Urinary bladder (tissue), 4 donors: ENCODE measurements at places on chromosomes 7 and 10.

- no peak for DNase-seq
Measured at GRCh38 chr10:31133792-31134310, 102.2 kb upstream of the ZNF438 start.

- no peak for DNase-seq
Measured at GRCh38 chr7:125830743-125831142, 901.1 kb upstream of the POT1 start.

GRCh38 chr7:37494926-37495325 is 46.3 kb upstream of the ELMO1 start:
- no peak for DNase-seq

DNA sequence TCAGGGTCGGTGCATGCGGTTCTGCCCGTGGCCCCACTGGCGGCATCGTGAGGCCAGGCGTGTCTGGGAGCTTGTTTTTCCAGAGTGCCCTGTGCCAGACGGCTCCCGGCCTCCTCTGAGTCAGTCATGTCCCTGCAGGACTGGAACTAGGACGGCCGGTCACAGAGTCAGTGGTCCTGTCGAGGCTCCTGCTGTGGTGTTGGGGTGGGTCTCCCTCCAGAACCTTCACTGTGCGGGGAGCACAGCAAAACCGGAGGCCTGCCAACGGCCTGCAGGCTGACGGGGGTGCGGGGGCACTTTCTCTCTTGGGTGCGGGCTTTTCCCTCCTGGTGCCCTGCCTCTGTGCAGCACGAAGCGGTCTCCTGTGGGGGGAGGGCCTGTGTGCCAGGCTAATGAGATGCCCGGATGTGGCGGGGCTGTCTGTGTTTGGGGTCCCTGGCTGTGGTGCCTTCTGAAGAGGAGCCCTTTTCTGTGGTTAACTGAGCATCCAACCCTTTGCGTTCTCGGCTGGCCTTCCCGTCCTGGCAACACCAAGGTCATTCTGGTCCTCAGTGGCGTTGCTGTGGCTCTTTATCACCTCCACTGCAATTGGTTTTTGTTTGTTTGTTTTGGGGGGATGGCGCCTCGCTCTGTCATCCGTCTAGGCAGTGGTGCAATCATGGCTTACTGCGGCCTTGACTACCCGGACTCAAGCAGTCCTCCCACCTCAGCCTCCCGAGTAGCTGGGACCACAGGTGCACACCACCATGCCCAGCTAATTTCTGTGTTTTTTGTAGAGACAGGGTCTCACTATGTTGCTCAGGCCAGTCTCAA is 8.0 kb downstream of the GET4 start:
- DNase-seq = no peak

- DNase-seq = no peak
Measured at GRCh38 chr10:131311402-131311660, 190 bp downstream of the TCERG1L start.

GRCh38 chr10:64036321-64036930 is 515.2 kb downstream of the REEP3 start:
- DNase-seq = no peak

DNA sequence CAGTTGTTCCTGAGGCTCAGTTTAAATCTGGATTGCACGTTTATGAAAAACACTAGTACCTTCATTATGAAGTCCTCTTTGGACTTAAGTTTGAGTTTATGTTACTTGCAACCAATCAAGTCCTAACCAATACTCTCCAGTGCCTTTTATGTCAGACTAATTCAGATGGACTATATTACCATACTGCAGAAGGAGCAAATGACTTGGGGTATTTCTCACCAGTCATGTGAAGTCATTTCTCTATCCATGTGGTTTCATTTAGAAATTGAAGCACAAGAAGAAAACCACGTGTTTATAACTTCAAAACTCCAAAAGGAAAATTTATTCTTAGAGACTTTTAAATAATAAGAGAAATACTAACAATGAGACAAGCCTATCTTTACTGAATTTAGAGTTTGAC is 201.6 kb downstream of the MBL2 start:
- DNase-seq = no peak

GRCh38 chr7:151940048-151940811 is 16.0 kb upstream of the GALNTL5 start:
- no peak for DNase-seq

DNA sequence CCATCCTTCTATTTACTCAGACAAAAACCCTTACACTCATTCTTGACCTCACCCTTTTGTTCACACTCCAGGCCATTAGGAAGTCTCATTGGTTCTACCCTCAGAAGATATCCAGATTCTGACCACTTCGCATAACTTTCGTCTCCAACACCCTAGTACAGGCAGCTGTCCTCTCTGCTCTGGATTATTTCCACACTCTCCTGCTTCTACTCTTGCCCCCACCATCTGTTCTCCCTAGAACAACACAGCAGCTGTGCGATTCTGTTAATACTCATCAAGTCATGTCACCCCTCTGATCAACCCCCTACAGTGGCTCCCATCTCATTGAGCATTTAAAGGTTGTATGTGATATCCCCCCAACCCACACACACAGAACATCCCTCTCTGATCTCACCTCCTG is 15.5 kb upstream of the TRIL start:
- DNase-seq = no peak

DNA sequence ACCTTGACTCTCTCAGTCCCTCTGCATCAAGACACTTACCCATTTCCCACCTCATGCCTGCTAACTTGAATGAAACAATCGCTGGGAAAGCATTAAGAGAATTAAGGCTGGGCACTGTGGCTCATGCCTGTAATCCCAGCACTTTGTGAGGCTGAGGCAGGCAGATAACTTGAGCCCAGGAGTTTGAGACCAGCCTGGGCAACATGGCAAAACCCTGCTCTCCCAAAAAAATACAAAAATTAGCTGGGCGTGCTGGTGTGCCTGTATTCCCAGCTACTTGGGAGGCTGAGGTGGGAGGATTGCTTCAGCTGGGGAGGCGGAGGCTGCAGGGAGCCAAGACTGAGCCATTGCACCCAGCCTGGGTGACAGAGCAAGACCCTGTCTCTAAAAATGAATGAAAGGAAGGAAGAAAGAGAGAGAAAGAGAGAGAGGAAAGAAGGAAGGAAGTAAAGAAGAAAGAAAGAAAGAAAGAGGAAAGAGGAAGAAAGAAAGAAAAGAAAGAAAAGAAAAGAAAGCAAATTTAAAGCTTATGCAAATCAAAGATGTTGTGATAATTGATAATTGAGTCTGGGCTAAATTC is 646 bp downstream of the SERPINE1 start:
- DNase-seq = no peak

- peak; percentile 89 for DNase-seq
Measured at GRCh38 chr10:21372651-21373410, 152.7 kb downstream of the SKIDA1 start.

DNA sequence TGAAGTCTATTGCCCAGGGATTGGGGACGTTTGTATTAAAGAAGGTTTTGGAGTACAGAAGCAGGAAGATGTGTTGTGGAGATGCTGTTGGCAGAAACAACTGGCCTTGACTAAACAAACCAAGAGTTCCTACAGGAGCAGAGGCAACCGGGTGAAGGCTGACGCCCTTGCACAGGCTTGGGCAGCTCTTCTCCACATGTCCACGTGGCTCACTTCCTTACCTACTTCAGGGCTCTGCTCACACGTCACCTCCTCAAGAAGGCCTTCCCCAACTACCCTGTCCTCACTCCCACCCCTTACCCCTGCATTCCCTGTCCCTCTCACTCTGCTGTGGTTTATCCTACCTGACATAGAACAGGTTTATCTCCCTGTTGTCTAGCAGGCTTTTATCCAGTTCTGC is 59.9 kb upstream of the JAZF1 start:
- DNase-seq = no peak

- DNase-seq = no peak
Measured at GRCh38 chr7:21642422-21642821, 99.6 kb downstream of the DNAH11 start.

- DNase-seq = no peak
Measured at GRCh38 chr10:127283017-127283416, 86.6 kb upstream of the INSYN2A start.

DNA sequence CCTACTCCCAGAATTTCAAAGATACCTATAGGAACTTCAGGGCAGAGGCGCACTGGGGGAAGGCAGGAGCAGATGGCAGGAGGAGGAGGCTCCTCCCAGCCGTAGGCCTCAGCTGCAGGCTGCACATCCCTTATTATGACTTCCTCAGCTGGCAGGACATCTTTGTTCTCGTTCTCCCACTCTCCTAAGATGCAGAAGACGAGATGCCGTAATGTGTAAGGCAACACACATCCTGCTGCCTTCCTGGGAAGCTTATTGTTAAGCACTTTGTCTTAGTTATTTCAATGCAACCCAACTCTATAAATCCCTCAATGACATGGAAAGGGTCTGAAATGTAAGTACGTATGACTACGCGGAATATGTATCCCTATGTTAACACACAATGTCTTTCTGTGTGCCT is 599.8 kb upstream of the MGMT start:
- DNase-seq = no peak

DNA sequence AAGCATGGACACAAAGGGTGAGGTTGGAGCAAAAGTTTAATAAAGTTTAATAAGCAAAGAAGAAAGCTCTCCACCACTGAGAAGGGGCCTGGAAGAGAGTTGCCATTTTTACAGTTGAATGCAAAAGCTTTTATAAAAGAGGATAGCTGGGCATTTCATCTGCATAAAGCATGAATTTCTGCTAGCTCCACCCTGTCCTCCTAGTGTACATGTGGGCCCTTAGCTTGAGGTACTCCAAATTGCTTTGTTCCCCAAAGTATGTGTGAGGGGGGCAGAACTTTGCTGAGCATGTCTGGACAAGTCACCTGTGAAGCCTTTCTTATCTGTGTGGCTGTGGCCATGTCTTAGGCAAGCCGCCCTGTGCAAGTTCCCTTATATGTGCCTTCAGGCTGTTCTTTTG is 22.6 kb upstream of the CROT start:
- no peak for DNase-seq

DNA sequence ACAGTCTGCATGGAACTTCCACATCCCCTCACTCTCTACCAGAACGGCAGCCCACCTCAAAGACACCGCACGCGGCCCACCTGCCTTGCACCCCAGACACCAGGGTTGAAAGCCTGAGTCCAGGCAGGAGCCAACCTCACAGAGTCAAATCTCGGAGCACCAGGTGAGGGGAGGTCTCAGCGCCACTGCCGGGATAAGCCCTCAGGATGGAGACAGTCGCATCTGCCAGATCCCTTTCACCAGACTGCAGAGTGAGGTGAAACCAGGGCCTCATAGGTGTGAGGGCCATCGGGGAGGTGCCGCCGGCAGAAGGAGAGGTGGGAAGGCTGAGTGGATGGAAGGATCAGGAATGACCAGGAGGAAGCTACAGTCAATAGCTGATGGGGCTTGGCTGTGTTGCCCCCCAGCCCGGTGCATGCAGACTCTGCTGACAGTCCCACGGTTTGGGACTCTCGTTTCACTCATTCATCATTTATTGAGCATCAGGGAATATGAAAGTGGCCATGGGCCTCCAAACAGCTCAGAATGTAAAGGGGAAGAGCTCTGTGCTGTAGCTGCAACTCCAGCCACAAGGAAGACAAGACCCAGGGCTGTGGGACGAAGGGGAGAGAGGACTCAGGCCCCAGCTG is 315.0 kb downstream of the PTPRN2 start:
- no peak for DNase-seq

GRCh38 chr10:8043569-8044306 is 10.8 kb upstream of the GATA3 start:
- DNase-seq = no peak

- DNase-seq = no peak
Measured at GRCh38 chr10:126229686-126230085, 158.6 kb downstream of the ADAM12 start.

GRCh38 chr10:115624448-115624847 is 531.3 kb downstream of the ATRNL1 start:
- DNase-seq = no peak

DNA sequence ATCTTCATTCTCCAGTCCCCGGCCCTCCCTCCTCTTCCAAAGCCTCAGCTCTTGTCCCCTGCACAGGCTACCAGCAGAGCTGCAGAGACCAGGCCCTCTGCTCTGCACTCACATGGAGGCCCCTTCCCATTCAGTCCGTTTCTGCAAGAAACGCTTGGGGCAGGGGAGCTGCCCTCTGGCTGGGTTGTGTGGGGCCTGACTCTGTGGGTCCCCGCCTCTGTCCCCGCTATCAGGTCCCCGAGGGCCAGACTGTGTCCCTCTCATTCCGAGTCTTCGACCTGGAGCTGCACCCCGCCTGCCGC is 1.5 kb downstream of the PCOLCE start:
- DNase-seq = no peak

DNA sequence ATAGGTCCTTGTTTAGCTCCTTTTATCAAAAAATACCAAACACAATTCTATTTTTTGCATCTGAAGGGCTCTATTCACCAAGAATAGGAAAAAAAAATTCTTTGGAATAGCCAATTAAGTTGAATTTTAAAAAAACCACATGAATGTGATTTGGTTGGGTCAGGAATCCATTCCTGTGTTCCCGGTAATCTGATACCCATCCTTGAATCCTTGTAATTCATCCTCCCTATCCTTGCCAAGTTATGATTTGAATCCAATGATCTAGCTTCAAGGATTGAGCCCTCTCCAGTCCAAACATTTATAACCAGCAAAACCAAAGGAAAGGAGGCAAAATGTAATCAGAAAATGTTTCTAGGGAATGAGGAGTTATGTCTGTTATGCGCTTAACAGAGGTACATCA is 86.6 kb downstream of the CFAP58 start:
- no peak for DNase-seq

DNA sequence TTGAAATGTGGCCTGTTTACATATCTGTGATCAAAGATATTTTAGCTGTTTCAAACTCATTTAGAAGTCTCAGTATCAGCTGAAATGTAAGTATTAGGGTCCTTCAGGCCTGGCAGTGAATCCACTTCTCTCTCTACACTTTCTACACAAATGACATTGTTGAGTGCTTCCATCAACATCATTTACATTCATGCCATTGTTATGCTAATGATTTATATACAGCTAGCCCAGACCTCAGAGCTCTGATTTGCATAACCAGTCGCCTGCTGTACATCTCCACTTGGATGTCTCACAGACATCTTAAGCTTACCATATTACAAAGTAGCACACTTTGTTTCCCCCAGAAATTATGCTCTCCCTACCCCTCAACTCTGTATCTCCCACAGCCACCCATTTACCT is 71.6 kb downstream of the GSDME start:
- no peak for DNase-seq

- DNase-seq = no peak
Measured at GRCh38 chr7:44824894-44825526, 22.9 kb downstream of the H2AZ2 start.

GRCh38 chr7:141844256-141844655 is 3.0 kb upstream of the PRSS37 start:
- DNase-seq = no peak

DNA sequence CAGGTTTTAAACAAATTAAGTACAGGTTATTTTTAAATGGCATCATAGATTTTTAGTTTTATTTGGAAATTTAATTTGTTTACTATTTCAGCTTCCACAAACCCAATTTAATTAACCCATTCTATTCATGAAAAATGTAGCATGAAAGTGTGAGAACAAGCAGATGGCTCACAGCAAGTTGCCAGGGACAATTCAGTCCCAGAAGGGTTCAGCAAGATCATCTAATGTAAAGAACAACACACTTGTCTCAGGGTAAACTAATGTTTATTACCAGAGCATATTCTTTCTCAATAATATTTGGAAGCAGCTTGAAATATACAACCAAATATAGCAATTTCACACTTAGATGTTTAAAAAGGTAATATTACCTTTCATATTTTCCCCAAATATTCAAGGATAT is 166.9 kb upstream of the SLC13A1 start:
- no peak for DNase-seq
